Right lung (tissue), 10 donors: ENCODE measurements at places on chromosomes 16 and 17. TPM values are rescaled to one million over a fixed set of nuclear protein-coding genes. Genes with fewer than 3 reads are reported as not detected.

- DNase-seq: no peak
Measured at GRCh38 chr16:86220561-86220960, 289.8 kb upstream of the FOXF1 start.

- no peak for DNase-seq
Measured at GRCh38 chr16:15564604-15565339, 78.2 kb downstream of the MARF1 start.

DNA sequence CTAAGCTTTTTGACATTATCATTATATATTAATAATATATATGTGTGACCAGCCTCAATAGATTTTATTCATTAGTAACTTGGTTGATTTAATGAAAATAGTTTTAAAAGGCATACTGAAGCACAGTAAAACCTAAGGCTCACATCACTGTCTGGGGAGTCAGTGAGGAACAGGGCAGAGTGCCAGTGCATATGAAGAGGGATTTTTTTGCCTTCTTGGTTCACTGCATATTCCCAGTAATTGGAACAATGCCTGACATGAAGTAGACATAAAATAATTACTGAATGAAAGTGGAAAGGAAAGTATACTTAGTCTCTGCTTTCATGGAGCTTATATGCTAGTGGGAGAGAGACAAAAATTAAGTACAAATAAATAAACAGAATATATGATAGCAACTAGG is 81.1 kb downstream of the FTO start:
- no peak for DNase-seq

Gene EXOC3L1
- 7.6 TPM for polyA plus RNA-seq

Gene G6PC3
- 53.2 TPM for polyA plus RNA-seq

Gene GUCY2D
- 0.27 TPM for polyA plus RNA-seq

Gene USP43
- polyA plus RNA-seq: 3.0 TPM

Gene DLX3
- polyA plus RNA-seq: 1.8 TPM

Gene IL32
- 103 TPM for polyA plus RNA-seq
